Stimulated activated CD8-positive, alpha-beta memory T cell treated with anti-CD3 and anti-CD28 coated beads, Interleukin-2, amount 100 ng/mL, for 1 hour (primary cell): ENCODE measurements at places on chromosomes 5 and 9.

DNA sequence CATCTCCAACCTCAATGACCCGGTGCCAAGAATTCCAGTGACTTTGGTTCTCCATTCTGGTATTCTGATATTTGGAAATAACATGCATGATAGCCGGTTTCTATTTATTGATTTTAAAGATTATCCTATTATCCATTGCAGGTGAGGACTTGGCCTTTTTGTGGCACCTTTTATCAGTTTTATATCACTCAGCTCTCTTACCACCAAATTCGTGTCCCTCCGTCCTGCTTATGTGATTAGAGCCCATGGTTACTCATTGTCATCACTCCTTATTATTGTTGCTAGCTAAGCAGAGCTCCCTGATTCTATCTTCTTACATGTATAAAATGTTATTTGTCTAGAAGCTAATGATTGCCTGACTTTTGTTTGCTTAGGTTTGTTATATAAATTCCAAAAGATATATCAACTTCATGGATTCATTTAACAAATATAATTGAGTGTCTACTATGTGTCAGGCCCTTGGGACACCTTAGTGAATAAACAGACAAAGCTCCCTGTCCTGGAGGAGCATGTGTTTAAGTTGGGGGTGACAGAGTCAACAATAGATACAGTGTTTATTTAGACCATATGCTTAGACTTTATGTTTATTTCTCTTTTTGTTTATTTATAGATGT, 138.2 kb downstream of the ADAMTS16 start:
- no peak for DNase-seq

GRCh38 chr9:32423371-32423770, 38.9 kb downstream of the ACO1 start:
- DNase-seq: no peak

GRCh38 chr9:130913599-130914416, 17.2 kb upstream of the QRFP start:
- no peak for DNase-seq

DNA sequence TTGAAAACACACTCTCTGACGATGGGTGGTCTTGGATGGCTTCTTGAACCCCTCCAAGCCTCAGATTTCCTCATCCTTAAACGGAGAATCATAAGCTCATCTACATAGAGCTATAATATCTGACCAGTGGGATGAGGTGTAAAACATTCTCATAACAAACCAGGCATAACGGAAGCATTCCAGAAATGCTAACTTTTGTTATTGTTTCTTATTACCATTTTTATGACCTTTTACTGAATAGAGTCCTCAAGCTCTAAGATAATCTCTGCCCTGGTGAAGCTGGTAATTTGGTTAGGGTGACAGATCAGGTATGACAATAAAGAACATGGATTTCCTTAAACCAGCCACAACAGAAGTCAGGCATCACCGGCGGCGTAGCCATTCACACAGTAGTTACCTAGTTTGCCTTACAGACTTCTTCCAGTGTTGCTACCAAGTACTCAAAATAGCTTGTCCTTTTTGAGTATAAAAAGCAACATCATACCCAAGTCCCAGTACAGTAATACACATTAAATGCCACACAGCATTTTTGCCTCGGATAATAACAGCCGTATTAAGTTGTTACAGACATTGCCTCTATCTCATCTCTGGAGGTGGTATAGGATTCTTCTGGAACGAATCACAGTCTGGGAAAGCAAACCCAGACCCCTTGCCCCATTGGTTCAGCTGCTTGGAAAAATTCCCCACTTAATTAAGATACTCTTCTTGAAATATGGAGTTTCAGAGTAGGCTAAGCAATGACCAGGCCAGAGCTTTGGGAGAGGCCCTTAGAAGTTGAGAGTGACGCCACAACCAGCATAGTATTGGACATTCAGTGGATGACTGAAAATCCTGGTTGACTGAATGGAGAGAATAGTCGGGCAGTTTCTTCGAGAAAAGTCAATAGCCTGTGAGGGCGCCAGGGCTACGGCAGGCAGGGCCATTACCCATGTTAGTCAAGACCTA, 252.5 kb downstream of the SLIT3 start:
- no peak for DNase-seq

DNA sequence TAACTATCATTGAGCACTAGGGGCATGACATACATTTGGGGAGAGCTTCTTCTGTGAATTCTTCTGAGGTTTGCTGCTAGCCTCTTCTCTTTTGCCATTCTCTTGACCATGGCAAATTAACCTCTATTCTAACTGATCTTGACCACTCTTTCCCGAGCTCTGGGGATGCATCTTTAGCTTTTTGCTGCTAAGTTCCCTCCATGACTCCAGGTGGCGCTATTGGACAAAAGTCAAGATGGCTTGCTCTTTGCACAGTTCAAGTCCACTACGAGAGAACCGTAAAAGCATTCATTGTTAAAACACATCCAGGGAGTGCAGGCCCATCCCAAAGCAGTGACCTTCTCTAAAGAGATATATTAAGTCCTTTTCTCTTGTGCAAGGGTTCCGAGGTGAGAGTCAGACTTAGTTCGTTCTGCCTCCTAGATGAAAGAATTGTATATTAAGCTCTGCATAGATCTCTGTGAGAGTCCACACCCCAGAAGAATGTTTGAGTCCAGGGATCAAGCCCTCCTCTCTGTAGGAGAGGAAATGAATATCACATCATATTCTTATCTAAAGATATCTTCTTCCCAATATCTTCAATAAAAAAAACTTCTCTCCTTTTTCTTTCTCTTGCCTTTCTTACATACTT, 1152.9 kb upstream of the CDH6 start:
- DNase-seq: no peak

GRCh38 chr9:85723215-85723614, 18.5 kb downstream of the AGTPBP1 start:
- peak; percentile 34 for DNase-seq

DNA sequence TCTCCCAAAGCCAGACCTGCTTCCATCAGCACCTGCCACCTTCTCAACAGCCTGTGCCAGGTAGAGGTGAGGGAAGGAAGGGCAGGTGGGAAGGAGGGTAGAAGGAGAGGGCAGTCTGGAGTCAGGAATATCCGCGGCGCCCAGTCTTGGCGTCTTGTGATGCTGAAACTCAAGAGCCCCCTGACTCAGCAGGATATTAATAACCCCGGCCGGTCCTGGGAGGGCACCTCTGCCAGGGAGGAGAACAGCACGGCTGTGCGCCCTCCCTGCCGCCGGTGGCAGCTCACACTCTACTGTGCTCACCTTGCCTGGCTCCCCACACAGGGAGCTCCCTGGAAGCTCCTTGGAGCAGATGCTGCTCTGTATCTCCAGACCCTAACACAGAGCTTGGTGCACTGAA, 11.6 kb upstream of the NTNG2 start:
- no peak for DNase-seq

DNA sequence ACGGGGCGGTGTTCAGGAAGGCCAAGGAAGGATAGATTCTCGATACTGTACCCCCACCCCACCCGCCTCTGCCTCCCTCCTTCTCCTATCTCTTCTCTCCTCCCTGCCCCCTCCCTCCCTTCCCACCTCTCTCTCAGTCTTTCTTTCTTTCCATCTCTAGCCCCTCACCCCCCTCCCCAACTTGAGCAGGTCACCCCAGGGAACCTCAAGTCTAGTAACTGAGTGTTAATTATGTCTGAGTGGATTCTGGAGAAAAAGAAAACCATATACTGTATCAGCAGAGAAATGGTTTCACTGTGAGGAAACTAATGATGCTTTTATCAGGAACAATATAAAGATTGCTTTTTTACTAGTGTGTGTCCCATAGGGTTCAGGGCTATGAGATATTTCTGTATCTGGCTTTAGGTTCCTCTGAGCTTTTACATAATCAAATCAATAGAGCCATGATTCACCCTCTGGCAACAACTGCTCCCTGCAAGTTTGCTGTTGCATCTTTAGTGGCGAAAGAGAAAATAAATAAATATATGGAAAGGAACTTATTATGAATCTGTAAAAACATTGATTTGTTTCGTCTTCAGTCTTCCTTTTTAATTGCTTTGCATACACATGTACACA, 639.7 kb downstream of the CCDC171 start:
- no peak for DNase-seq

GRCh38 chr5:2320611-2321010, 430.9 kb downstream of the IRX2 start:
- no peak for DNase-seq

DNA sequence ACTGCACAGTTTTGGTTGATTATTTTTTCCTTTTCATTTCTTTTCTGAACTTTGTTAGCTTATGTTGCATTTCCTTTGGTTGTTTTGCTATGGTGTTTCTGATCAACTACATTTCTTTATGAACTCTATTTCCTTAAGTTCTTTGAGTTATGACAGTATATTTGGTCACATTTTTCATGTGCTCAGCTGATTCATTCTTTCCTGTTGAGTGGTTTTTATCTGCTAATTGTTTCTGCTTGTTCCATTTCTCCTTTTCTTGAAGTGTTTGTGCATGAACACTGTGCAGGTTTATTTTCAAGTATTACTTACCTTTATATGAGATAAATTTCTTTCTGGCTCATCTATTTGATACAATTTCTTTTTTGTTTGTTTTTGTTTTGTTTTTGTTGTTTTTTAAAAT, 50.9 kb upstream of the MACIR start:
- no peak for DNase-seq

DNA sequence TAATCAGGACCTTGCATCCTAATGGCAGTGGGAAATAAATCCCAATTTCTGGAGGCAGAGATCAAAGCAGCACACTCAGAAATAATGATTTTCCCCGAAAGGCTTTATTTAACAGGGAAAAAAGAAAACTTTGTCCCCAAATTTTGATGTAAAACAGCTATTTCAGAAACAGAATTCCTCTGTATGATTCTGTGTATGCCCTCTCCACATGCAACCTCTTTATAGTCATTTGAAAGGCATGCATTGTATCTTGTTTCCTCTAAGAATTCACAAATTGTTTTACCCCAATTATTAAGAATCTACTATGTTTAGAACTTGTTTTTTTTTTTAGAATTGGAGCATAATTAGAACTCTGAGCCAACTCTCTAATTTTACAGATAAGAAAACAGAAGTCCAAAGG, 2.7 kb upstream of the PTAR1 start:
- no peak for DNase-seq

DNA sequence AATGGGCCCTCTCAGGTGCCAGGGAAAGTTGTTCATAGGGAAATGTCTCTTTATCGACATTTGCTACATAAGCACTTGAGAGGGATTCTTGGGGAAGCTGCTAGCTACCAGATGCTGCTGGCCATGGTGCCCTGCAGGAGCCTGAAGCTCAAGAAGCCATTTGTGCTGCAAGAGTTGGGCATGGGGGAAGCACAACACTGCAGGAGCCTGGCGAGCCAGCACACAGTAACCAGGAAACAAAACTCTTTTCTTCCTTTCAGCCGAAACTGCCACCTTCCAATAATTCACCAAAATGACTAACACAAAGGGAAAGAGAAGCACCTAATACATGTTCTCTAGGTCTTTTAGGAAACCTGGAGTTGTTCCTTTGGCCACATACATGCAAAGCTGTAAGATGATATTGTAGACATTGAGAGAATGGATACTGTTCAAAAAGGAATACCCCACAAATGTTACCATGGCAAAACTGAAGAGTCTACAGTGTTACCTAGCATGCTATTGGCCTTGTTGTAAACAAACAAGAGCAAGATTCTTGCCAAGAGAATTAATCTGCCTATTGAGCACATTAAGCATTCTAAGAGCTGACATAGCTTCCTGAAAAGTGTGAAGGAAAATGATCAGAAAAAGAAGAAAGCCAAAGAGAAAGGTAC, 26.1 kb upstream of the LARP1 start:
- no peak for DNase-seq

DNA sequence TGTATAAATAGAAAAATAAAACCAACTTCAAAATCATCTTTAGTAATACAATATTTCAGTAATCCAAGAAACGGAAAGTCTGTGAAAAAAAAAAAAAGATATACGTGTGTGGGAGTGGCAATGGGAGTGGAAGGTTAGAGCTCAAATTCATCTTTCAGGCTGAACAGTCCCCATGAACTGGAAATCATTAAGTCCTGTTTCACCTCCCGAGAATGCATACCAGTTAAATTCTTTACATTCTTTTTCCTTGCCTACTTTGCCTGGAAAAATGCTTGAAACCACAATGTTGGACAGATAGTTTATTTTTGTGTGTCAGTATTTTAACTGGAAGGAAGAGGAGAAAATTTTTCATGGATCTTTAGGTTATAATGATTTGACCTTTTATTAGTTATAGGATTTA, 166.8 kb downstream of the MUSK start:
- DNase-seq: no peak

DNA sequence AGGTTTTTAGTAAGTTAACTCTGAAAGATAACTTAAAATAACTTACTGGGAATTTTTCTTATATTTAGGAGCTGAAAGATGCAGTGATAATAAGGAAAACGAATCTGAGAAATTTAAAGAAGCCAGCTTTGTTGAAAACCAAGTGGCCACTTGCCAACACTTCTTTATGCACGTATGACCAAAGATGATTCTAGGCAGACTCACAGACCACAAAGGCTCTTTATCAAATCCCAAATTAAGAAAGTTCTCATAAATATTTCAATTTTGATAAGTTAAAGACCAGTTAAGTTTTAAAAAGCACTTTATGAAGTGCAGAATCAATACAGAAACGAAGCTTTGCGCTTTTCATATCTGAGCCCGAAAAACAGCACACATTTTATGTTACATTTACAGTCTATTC, 1.5 kb downstream of the AFF4 start:
- DNase-seq: no peak
